Stimulated activated CD4-positive, alpha-beta T cell treated with anti-CD3 and anti-CD28 coated beads, Interleukin-1b, Interleukin-23, amount 100 ng/mL, for 24 hours (primary cell): ENCODE measurements at places on chromosomes 1 and 21.

DNA sequence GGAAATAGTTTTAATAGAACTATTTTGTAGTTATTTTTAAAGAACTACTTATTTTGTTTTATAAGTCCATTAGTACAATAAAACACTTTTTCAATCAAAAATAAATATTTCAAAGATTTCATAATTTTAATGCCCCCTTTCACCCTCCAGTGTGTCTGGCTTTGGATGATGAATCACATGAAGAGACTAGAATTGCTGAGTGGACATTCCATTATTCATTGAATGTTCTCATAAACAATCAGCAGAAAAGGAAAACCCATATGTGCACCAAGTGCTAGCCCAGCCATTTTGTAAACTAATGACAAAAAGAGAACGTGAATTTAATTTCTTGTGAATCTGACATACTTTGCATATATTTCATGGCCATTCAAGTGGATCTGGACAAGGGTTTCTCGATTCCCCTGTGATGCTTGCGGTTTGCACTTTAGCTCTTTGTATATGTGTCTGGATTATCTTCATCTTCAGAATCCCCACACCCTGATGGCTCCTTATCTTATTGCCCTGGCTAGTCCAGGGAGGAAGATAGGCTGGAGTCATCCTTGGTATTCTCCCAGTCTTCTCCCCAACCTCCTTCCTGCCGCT, 20.7 kb upstream of the CHIA start:
- no peak for DNase-seq

- DNase-seq = no peak
Measured at GRCh38 chr1:51961954-51962353, 28.5 kb downstream of the RAB3B start.

DNA sequence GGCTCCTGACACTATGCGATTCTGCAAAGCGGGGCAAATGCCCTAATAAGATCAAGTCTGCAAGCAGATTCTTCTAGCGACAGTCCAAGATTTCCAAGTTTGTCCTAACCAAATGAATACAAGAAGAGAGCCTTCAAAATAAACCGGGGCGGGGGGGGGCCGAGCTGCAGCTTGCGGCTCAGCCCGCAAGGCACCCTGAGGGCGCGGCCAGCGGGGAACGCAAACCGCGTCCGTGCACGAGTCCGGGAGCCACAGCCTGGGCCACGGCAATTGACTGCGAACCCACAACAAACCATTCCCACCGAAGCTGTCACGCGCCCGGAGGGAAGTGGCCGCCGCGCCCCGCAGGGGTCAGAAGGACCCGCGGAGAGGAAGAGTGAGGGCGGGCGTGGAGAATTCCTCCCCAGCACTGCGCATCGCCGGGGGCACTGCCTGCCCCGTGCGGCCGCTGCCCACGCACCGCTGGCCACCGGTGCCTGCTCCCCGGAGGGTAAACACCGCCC, 687 bp downstream of the TGFBR3 start:
- DNase-seq = no peak

- DNase-seq = no peak
Measured at GRCh38 chr1:67559222-67559700, 125.7 kb upstream of the GADD45A start.

DNA sequence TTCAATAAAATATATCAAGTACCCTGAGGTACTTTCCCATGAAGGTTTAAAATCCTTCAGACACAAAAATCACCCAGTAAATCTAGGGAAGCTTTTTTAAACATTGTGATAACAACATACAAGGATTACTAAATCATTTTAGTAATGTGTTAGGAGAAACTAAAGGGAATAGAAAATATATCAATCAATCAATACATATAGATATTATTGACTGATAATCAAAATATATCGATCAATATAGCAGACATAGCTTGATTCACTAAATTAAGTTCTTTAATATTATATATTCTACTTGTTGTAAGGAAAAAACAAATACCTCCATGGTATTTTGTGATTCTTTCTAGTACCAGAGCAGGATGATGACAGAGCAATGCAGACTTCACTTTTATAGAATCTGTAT, 35.2 kb downstream of the MAP3K21 start:
- DNase-seq = no peak

DNA sequence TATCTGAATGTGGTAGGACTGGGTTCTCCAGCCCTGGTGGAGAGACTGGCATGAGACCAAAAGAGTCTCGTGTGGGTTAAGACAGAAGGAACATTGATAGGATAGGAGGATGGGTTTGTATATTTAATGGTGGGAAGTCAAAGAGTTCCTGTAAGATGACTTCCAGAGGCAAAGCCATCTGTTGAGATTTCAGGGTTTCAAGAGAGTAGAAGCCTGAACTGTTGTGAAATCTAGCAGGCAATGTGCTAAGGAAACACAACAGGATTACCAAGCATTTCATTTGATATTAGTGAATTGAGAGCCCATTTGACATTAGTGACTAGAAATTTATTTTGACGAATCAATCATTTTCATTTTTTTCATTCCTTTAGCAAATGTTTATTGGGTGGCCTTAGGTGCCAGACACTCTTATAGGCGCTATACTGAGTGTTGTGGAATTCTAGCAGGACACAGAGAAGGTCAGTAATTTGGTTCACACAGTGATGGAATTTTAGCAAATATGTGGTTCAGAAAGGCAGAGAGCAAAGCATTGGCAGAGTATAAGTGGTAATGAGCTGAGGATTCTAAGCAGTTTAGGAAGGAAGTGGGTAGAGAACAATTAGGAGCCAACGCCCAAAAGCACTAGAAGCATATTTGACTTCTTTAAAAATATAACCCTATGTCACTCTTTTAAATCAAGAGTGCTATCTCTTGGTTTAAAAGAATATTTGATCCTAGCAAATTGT, 149.3 kb downstream of the AK5 start:
- DNase-seq = no peak

GRCh38 chr21:46097336-46098293, at the start of gene COL6A2:
Gene COL6A2 (plus strand): TSS chr21:46098112.
- peak; percentile 32 for DNase-seq

- DNase-seq = no peak
Measured at GRCh38 chr1:1479547-1480487, 8.3 kb downstream of the ATAD3B start.

DNA sequence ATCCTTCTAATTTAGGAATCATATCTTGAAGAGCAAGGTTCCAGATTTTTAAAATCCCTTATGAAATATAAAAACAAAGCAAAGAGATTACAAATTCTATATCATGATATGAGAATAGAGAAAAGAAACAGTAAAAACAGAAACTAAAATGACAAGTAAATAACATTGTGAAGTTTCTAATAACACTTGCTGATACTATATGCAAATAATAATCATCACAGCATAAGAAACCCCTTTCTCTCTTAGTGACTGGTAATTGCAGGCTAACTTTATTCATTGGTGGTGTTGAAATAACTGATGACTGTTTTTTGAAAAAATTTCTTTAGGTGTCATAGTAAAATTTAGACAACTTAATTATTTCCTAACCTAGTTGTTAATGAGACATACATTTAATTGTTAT, 281.6 kb downstream of the PLA2G4A start:
- DNase-seq = no peak

- DNase-seq = no peak
Measured at GRCh38 chr1:167082511-167083027, 7.6 kb downstream of the GPA33 start.

- DNase-seq = no peak
Measured at GRCh38 chr1:17028662-17029188, 17.0 kb upstream of the ATP13A2 start.

DNA sequence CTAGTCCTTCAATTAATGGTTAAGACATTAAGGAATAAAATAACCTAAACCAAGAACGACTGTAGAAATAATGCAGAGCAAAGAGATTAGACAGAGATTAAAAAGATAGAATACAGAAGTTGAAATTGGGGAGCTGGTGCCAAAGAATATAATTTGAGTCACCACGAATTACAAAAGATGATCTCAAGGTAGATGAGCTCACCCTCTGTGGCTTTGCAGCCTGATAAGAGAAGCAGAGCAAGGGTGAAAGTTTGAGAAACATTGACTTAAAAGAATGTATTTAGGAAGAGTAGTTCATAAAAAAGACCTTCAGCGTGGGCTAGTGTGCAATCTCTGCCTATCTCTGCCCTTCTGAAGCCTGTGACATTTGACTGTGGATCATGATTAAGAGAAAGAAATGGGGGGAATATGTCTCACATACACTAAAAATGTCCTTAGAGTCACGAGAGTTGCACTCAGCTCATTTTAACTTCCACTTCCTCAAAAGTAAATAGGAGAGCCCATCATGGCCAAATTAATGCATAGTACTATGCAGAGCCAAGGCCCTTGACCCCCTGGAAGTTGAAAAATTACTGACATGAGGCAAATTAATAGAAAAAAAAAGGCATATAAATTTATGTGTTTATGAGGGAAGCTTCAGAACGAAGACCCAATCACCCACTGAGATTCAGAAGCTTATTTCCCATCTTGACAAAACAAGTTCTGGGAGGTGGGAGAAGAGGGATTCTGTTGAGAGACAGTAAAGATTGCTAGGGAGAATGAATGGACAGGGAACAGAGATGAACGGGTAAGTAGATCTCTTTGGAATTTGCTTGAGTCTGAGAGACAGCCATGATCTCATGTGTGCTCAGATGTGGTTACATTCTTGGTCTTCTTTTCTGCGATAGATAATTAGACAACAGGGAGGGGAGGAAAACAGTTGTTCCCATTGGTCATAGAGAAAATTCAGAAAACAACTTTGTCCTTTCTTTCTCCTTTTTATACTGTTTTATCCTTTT, 395.4 kb upstream of the LRRC7 start:
- DNase-seq = no peak

DNA sequence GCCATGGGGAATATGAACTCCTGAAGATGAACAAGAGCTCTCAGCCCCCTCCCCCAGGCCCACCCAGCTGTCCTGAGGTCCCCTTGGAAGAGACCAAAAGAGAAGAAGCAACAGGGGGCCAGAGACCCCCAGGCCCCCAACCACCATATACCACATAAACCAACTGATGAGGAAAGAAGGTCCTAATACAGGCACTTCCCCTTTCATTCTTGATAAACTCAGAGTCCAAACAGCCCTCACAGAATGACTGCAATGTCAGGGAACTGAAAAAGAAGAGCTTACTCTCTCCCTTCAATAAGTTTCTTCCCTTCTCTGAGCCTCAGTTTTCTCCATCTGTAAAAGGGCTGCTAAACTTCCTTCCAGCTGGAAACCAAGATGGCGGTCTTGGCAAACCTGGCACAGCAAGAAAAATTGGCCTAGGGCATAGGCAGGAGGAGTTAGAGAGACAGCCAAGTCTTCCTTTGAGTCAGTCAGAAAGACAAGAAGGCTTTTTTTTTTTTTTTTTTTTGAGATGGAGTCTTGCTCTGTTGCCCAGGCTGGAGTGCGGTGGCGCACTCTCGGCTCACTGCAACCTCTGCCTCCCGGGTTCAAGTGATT, 90.5 kb downstream of the VWA5B1 start:
- no peak for DNase-seq

GRCh38 chr1:7256526-7256925, 471.3 kb downstream of the CAMTA1 start:
- DNase-seq = no peak
